ENCODE measurements at places on chromosomes 2 and 18.

DNA sequence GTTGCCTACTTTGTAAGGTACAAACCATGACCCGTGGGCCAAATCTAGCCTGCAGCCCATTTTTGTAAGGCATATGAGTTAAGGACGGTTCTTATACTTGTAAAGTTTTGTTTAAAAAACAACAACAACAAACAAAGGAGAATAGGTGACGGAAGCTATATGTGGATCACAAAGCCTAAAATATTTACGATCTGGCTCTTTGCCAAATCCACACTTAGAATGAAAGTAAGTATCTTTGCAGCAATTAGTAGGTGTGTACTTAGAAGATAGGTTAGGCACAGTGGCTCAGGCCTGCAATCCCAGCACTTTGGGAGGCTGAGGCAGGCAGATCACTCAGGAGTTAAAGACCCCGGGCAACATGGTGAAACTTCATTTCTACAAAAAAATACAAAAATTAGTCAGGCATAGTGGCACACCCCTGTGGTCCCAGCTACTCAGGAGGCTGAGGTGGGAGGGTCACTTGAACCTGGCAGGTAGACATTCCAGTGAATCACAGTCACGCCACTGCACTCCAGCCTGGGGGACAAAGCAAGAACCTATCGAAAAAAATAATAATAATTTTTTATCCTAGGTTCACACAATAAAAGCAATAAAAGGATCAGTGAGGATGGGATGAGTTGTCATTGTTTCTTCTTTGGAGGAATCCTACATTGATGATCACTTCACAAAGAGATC lies 57.8 kb upstream of the CTAGE1 start:
- no peak for DNase-seq

DNA sequence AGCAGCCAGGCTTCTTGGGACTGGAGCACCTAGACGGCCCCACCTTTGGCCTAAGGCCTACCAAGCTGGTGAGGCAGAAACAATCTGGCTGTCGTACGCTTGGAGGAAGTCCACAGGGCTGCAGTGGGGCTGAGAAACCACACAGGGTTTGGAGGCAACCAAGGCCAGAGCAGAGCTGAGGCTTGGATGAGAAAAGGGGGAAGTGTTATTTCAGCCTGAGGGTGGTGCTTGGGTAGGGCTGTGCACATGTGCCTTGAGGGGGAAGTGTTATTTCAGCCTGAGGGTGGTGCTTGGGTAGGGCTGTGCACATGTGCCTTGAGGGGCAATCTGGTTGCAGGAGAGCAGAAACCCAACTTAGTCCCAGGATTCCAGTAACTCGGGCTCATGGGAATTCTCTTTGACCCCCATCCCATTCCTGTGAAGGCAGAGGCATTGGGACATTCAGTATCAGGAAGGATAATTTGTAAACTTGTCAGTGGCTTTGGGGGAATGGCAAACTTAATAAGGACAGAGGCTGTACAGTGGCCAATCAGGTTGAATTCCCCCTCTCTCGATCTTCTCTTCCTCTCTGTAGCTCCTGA lies 971 bp upstream of the FBXO41 start:
- DNase-seq: no peak

DNA sequence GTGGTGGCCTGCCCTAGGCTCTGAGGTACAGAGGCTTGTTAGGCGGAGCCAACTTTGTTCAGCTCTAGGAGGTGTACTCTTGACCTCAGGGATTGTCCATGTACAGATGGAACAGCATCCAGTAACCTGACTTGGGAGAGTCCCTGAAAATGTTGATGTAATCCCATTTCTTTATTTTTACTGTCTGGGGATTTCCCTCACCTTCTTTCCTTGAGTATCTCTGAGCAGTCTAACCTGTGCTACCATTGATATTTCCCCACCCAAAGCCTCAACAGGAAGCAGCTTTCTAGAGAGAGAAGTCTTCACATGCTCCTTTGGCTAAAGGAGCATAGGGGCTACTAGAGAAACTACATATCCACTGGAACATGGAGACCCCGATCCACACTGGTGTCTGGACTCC lies 10.4 kb downstream of the IL36A start:
- DNase-seq: no peak

- peak; percentile 21 for DNase-seq
Observed at GRCh38 chr2:233917116-233917515, at the start of gene TRPM8. TSS of gene TRPM8 (plus strand) at chr2:233917373. CDS start at chr2:233926538, 9,165 bp downstream.

GRCh38 chr2:240823449-240824336 lies 3.7 kb upstream of the KIF1A start:
- DNase-seq: no peak

DNA sequence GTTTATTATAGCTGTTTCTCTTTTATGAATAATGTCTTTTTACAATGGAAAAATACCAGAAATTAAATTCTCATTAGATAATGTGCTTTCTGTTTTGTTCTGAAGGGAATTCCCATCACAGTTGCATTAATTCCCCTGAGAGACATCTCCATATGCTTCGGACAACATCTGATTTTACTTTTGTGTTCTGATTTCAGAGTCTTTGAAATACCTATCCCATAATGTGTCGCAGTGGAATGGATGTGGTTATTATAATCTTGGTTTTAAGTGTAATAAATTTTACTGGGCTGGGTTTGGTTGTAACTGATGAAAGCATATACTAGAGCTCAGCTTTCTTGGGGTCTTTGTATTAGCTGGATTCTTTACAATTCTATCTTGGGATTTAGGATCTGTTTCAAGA lies 12.5 kb downstream of the SPTBN1 start:
- no peak for DNase-seq

GRCh38 chr18:51157215-51157614 lies 40.3 kb downstream of the MEX3C start:
- DNase-seq: no peak

DNA sequence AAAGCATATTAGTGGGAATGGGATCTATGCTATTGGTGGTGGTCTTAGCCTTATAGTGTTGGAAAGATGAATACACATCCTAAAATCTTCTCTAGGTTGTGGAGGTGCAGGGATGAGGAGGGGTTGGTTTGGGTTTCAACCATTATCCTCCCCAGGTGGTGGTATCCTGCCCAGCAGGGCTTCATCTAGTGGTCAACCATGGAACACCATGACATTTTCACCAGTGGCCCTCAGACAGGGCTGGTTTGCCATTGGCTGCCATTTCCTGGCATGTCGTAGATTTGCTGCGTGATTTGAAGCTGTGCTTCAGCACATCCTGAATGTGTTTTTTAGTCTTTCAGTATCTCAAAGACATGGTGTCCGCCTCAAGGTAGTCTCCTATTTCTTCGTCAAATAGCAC lies 391.2 kb upstream of the HNRNPA3 start:
- no peak for DNase-seq

DNA sequence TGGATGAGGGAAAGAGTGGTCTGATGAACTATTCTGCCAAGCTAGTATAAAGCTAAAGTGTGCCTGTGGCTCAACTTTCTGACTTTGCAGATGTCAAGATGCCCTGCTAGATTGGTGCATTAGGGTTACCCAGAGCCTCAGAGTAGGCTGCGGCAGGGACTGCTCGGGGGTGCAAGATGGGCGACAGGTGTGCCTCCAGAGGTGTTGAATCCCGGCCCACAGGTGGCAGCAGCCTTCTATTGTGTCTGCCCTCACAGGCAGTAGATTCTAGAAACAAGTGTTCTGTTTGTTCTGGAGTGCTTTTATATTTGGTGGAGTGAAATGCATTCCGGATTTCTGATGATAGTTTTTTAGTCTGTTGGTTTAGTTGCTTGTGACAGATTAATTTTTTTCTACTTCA lies 131.6 kb upstream of the IL1R2 start:
- DNase-seq: no peak

DNA sequence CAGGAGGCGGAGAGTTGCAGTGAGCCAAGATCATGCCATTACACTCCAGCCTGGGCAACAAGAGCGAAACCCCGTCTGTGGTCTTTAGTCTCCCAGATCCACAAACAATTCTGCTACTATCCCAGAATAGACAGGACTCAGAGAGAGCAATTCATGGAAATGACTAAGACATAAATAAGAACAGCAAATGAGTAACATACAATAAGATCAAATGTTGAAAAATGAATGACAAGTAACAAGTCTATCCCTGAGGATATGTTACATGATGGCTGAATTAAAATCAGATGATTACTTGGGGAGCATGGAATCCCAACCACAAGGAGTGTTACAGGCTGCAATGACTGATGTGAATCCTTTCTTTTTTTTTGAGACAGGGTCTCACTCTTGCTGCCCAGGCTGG lies 10.3 kb downstream of the ARL5A start:
- DNase-seq: no peak

DNA sequence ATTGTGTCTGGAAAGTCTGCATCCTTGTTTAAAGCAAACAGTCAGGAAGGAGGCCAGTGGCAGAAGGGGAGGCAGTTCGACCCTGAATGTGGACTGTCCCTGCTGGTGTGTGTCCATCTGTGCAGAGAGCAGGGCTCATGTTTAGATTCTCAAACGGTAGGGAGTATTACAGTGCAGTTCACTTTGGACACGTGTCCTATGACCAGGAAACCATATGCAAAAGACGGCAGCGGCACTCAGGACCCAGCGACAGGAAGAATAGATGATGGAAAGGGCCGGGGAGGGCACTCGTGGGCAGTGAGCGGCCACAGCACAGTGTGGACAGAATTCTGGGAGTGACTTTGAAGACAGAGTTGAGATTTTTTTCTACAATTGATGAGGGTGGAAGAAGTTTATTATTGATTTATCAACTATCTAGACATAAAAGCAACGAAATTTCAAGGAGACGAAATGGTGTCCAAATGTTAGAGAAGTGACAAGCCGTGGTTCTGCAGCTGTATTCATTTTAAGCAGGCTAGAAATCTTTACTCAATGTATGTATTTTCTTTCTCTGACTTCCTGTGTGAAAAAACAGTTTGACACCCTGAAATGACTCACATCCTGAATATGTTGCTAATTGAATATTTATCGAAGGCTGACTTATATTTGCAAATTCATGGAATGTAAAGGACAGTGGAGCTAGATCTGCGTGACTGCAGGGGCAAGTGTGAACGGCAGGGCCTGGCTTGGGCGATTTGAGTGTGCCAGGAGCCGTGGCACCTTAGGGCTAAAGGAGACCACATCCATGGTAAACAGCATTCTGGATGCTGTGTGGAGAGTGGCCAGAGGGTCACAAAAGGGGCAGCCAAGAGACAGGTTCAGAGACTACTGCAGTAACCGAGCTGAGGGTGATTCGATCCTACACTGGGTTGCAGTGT lies 214.2 kb downstream of the PTGR3 start:
- no peak for DNase-seq

DNA sequence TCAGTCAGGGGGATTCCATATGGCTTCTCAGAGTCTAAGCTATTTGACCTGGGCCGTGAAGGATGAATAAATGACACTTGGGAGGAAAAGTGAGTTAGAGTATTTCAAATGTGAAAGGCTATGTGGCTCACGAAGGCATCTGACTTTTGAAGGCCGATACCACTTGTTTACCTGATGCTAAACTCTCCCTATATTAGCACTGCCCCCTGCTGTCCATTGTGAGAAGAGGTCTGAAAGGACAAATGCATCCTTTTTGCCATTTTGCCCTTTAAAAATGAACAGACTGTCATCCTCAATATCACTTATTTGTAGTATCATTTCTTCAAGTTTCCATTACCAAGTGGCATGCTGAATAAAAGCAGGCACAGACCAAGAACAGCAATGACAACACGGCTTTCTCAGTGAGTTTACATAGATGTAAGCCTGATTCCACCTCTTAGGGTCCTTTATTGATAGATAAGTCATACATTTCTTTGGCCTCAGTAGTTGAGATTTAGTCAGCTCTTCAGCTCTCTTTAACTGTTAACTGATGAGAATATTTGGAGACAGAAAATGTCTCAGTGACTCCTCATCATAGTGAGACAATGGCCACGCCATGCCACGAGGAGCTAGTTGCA lies 40.1 kb downstream of the DOCK10 start:
- DNase-seq: peak; percentile 58

GRCh38 chr2:25926984-25927756 lies 48.9 kb upstream of the ASXL2 start:
- no peak for DNase-seq

DNA sequence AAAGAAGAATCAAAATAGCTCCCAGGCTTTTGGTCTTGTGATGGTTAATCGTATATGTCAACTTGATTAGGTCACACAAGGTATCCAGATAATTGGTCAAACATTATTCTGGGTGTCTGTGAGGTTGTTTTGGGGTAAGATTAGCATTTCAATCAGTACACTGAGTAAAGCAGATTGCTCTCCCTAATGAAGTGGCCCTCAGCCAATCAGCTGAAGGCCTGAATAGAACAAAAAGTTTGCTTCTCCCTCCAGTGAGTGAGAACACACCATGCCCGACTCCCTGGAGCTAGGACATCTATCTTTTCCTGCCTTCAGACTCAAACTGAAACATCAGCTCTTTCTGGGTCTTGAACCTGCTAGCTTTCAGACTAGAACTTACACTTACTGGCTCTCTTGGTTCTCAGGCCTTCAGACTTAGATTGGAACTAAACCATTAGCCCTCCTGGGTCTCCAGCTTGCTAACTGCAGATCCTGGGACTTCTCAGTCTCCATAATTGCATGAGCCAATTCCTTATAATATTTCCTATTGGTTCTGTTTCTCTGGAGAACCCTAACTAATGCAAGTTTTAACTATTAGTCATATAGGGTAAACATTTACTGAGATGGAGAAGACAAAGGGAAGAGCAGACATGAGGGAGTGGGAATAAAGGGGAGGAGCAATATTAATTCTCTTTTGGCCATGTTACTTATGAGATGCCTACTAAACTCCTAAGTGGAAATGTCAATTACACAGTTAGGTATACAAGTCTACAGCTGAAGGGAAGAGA lies 25.5 kb downstream of the LNPK start:
- no peak for DNase-seq

GRCh38 chr2:240968731-240969624 lies 29.4 kb upstream of the SNED1 start:
- DNase-seq: peak; percentile 72

GRCh38 chr2:37836270-37836669 lies 88.8 kb upstream of the RMDN2 start:
- DNase-seq: no peak

- DNase-seq: no peak
Observed at GRCh38 chr2:240635121-240635997, 10.1 kb downstream of the GPR35 start.

DNA sequence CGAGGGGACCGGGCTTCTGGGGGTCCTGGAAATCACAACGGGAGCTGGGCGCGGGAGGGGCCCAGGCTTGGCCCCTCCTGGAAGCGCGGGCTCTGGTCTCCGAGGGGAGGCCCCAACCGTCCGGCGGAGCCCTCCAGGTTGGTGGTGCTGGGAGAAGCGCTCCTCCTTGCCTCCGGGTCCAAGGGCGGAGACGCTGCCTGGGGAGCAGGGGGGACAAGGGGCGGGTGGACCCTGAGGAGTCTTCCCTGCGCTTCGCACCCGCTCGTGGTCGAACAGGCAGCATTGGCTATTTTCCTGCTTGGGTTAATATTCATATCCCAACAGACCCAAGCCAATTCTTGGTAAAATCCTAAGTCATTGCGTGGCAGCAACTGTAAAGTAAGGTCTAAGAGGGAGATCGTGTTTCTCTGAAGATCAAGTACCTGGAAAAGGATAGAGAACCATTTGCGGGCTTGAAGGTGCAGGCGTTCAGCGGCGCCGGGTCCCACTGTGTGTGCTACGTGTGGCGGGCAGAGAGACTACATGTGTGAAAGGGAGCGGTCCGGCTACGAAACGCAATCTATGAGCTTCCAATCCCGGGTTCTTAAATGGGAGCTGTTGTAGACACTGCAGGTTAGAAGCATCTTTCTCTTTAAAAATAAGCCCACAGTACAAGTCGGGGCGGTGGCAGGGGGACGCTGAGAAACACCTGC lies 805 bp downstream of the CIDEA start:
- DNase-seq: no peak

All from iPS-NIHi11 (cell line).